ENCODE measurements at places on chromosomes 5 and 9.

DNA sequence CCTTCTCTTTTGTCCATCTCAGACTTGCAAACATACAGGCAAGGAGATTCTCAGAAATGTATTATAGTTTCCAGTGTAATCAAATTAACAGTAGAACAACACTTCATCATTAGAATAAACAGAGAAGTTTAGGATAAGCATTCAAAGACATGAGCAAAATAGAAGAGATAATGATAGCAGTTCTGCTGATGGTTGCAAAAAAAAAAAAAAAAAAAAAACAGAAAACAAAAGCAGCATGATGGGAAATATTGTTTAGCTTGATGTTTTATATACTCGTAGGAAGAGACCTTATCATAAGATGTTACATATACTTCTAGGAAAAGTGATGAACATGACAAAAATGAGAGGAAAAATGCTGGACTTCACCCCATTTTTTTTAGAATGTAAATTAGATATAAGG is 1356.2 kb downstream of the MAT2B start:
- no peak for DNase-seq
- no peaks in the 10 kb centered on the region for H3K36me3 ChIP-seq
- no peak overlapping the region for H3K27ac ChIP-seq

DNA sequence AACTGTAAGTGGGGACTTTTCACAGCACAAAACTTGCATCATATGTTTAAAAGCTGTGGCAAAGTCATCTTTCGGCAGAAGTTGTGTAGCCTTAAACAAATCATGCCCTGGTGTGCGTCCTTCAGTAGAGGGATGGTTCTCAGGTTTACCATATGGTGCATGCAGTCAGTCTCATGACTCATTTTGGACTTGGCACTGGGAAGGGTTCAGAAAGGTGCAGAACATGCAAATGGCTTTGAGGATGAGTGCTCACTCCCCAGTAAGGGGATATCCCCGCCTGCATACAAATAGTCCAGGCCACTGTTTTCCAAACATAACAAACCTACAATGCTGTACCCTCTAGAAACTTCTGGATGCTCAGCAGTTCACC is 260.3 kb downstream of the NDUFS4 start:
- H3K27ac ChIP-seq: no peak overlapping the region
- H3K27me3 ChIP-seq: no peaks in the 10 kb centered on the region
- H3K4me3 ChIP-seq: no peak overlapping the region
- DNase-seq: no peak

DNA sequence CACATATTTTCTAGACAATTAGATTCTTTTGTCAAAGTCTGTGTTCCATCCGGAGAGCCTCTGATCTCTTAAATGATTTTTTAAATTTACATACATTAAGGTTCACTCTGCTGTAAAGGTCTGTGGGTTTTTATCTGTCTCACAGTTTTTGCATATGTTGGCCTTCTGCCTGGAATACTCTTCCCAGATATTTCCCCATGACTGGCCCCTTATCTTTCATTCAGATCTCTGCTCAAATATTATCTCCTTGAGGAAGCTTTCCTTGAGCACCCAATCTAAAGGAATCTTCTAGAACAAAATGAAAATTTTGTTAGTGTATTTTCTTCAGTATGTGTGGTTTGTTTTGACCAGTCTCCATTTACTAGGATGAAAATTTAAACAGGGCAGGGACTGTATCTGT is 26.3 kb downstream of the FAF2 start:
- no peak for DNase-seq
- peaks cover 26% of the 10 kb centered on the region for H3K36me3 ChIP-seq
- H3K27me3 ChIP-seq: no peaks in the 10 kb centered on the region
- no peak overlapping the region for H3K4me3 ChIP-seq

GRCh38 chr9:121282277-121283079 is 14.5 kb downstream of the GSN start:
- H3K4me3 ChIP-seq: no peak overlapping the region
- no peaks in the 10 kb centered on the region for H3K36me3 ChIP-seq
- DNase-seq: no peak
- no peaks in the 10 kb centered on the region for H3K27me3 ChIP-seq
- peaks cover 96% of the 10 kb centered on the region for H3K4me1 ChIP-seq

GRCh38 chr9:115665519-115665918 is 488.1 kb upstream of the PAPPA start:
- no peak overlapping the region for H3K4me3 ChIP-seq
- no peaks in the 10 kb centered on the region for H3K36me3 ChIP-seq
- H3K27ac ChIP-seq: no peak overlapping the region
- H3K27me3 ChIP-seq: no peaks in the 10 kb centered on the region

- peaks cover 7% of the 10 kb centered on the region for H3K4me1 ChIP-seq
- DNase-seq: no peak
- H3K27ac ChIP-seq: no peak overlapping the region
- peaks cover 48% of the 10 kb centered on the region for H3K36me3 ChIP-seq
- no peaks in the 10 kb centered on the region for H3K27me3 ChIP-seq
Measured at GRCh38 chr9:126407114-126407870, 80.7 kb downstream of the MVB12B start.

DNA sequence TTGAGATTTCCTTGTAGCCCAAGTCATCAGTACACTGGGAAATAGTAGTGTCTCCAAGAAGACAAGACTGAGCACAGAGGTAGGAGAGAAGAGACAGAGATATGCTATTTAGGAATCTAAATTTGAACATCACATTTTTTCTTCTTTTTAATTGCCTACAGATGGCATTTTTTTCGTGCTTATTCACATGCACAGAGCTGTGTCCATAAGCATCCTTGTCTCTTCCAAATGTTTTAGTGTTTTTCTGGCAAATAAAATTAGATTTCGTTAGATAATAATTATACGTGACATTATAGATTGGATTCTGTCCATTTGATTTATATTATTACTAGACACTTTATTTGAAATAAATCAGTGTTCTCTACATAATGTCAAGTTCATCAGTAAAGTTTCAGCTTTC is 80.9 kb downstream of the PRR16 start:
- no peaks in the 10 kb centered on the region for H3K27me3 ChIP-seq
- H3K27ac ChIP-seq: no peak overlapping the region
- DNase-seq: no peak
- no peak overlapping the region for H3K4me3 ChIP-seq
- H3K36me3 ChIP-seq: no peaks in the 10 kb centered on the region

GRCh38 chr5:159971931-159972461 is 36.9 kb upstream of the TTC1 start:
- H3K36me3 ChIP-seq: no peaks in the 10 kb centered on the region
- no peak overlapping the region for H3K4me3 ChIP-seq
- no peak overlapping the region for H3K27ac ChIP-seq
- no peaks in the 10 kb centered on the region for H3K4me1 ChIP-seq
- no peak for DNase-seq

DNA sequence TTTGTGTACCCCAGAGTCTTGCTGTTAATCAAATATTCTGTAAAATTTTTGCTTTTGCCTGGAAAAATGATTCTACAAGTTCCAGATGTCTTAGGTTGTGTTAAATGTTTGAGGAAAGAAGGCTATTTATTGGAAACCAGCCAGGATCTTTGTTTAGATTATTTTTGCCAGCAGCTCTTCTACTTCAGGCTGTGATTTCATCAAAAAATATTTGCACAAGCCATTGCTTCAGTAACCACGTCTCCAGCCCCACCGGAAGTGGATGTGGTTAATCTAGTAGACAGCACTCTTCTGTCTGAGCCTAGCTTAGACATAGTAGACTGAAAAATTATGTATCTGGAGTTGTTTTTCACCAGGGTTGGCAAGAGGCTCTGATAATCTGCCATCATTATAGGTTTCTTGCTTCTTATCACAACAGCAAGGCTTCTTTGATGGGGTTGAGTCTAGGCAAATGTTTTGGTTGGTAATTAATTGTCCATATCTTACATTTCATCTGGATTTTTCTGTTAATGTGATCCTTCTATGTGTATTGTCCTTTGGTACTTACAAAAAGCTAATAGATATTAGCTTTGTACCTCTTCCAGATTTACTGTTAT is 17.1 kb downstream of the KCTD16 start:
- DNase-seq: peak; percentile 27
- H3K27me3 ChIP-seq: no peaks in the 10 kb centered on the region
- no peak overlapping the region for H3K4me3 ChIP-seq
- no peaks in the 10 kb centered on the region for H3K36me3 ChIP-seq
- no peak overlapping the region for H3K27ac ChIP-seq
- H3K4me1 ChIP-seq: no peaks in the 10 kb centered on the region

GRCh38 chr9:90869361-90869760 is 67.7 kb downstream of the SYK start:
- no peak overlapping the region for H3K27ac ChIP-seq
- no peaks in the 10 kb centered on the region for H3K27me3 ChIP-seq
- H3K4me1 ChIP-seq: no peaks in the 10 kb centered on the region
- no peak for DNase-seq
- no peak overlapping the region for H3K4me3 ChIP-seq

DNA sequence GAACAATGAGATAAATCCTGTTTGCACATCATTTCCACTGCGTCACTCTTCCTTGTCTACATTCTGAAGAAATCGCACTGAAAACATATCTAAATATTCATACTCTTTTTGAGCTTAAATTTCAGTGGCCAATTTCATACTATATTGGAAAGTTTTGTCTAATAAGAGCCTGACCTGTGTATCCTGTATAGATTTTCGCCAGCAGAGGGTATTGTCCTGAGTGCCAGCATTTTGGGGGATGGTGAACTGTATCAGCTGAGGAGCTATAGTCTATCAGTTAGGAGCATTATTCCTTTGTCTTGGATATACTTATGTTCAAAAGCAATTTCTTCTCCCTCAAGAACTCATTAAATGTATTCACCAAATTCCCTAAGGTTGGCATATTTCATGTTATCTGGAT is 102.3 kb downstream of the SEMA6A start:
- H3K36me3 ChIP-seq: peaks cover 4% of the 10 kb centered on the region
- no peak overlapping the region for H3K27ac ChIP-seq
- H3K4me1 ChIP-seq: no peaks in the 10 kb centered on the region
- DNase-seq: no peak
- H3K4me3 ChIP-seq: no peak overlapping the region
- no peaks in the 10 kb centered on the region for H3K27me3 ChIP-seq

DNA sequence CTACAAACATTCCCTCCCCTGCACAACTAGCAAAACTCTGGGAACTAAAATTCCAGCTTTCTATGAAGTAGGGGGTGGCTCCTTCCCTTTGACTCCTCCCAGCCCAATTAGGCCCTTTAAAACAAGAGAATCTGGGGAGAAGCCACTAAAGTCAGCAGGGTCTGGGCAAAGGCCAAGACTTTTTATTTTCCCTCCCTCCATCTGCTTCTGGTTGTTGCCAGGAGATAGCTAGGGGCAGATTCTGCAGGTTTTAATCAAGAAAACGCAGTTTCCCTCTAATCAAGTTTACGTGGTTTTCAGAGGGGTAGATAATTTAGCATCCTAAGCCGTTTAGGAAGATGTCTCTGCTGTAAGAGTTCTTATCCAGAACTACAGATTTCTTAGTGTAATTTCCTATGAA is 114.5 kb upstream of the CDH6 start:
- no peaks in the 10 kb centered on the region for H3K4me1 ChIP-seq
- H3K36me3 ChIP-seq: no peaks in the 10 kb centered on the region
- H3K4me3 ChIP-seq: no peak overlapping the region

DNA sequence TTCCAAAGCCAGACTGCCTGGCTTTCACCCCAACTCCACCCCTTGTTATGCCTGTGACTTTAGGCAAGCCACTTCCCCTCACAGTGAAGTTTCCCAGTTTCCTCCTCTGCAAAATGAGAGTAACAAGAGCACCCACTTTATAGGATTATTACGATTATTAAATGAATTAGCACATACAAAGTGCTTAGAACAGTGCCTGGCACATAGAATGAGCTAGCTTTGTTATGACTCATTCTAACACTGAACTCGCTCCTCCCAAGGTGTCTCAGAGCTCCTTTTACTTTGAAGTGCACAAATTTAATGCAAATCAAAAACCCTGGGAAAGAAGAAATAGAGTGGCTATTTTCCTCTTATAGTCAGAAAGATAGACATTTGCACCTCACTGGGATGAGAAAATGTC is 34.3 kb downstream of the DNAH5 start:
- no peaks in the 10 kb centered on the region for H3K36me3 ChIP-seq
- H3K4me3 ChIP-seq: no peak overlapping the region
- no peak for DNase-seq
- no peak overlapping the region for H3K27ac ChIP-seq
- no peaks in the 10 kb centered on the region for H3K27me3 ChIP-seq

GRCh38 chr5:177447611-177448243 is 1.1 kb downstream of the PRR7 start:
- H3K36me3 ChIP-seq: 0 out of 2 replicates have a peak, but pooled peaks cover 3% of the 10 kb centered on the region
- H3K27me3 ChIP-seq: no peaks in the 10 kb centered on the region
- H3K4me1 ChIP-seq: peaks cover 53% of the 10 kb centered on the region
- peak; percentile 91 for DNase-seq
- H3K27ac ChIP-seq: peak overlapping the region; percentile 74

DNA sequence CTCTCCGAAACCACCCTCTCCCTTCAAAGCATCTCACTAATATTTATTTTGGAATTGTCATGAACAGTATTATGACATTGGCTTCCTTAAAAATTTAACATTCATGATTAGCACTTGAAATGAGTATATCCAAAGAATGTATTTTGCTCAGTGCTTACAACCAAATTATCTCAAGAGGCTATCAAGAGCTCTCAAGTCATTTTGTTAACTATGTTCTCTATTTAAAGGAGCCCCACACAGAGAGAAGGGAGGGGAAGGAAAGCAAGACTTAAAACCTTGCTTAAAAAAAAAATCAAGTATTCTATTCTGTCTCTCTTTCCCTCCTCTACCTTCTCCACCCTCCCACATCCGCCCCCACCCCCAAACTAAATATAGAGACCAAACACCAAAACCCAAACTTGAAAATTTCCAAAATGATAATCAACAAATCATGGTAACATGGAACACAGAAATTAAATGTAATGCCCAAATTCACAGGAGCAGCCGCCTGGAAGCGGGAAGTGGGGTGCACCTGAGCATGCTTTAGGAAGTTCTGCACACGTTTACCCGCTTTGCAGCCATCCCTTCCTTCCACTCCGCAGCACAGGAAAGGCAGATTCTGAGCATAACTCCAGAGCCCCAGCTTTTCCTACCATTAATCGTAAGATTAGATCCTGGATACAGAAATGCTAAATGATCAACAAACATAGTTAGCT is 66.9 kb downstream of the EBF1 start:
- no peaks in the 10 kb centered on the region for H3K27me3 ChIP-seq
- no peaks in the 10 kb centered on the region for H3K36me3 ChIP-seq
- H3K4me1 ChIP-seq: no peaks in the 10 kb centered on the region
- no peak for DNase-seq
- no peak overlapping the region for H3K4me3 ChIP-seq

GRCh38 chr5:166671811-166672210 is 1619.6 kb upstream of the WWC1 start:
- no peak for DNase-seq
- no peaks in the 10 kb centered on the region for H3K4me1 ChIP-seq
- H3K27ac ChIP-seq: no peak overlapping the region
- no peak overlapping the region for H3K4me3 ChIP-seq
